ENCODE measurements at places on chromosomes 6 and 20. TPM values are rescaled to one million over a fixed set of nuclear protein-coding genes. Genes with fewer than 3 reads are reported as not detected.

DNA sequence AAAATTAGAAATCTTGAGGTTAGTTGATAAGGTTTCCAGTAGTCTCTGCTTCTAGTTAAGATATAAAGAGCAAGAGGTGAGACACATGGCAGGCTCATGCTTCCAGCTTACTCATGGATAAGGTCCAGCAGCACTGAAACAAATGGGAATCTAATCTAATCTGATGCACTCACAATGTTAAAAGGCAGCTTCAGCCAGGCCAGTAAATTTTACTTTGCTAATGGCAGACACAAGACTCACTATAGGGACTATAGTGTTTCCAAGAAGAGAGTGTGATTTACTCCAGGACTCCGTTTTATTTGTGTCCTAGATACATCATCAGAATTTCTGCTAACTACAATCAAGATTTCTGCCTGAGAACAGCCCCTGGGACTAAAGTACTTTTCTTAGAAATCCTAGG lies 324.8 kb downstream of the SMOC2 start:
- no peak for DNase-seq

- no peak for DNase-seq
Observed at GRCh38 chr6:75657327-75657726, 55.6 kb downstream of the SENP6 start.

- DNase-seq, result no peak
Observed at GRCh38 chr6:57255451-57256169, 33.5 kb upstream of the RAB23 start.

DNA sequence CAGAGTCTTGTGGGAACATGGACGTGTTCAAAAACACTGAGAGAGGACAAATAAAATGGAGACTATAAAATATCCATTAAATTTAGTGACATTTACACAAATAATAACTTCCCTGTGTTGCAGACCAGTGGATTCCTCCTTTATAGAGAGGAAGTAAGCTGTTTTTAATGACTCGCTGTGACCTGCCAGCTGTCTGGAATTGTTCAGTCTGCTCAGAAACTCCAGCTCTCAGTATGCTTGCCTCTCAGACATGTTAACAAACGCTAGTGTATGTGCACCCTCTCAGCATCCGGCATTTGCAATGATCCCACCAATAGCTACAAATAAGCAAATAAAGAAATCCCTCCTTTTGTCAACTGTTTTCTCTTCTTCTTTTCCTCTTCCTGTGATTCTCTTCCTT lies 158.0 kb upstream of the TCF21 start:
- no peak for DNase-seq

DNA sequence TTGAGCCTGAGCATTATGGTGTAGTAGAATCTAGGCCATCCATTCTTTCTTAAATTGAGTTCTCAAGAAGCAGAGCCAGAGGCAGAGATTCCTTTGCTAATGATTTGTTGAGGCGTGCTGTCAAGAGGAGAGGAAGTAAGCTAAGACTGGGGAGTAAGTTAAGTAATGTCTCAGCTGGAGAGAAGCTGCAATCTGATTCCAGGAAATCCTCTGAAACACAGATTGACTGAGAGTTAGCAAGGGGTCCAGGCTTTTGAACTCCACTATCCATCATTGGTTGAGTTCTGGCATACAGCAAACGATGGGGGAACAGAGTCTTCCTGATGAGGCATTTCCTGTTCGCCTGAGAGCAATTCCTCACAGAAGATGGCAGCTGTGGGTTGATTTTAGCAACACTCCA lies 207.4 kb upstream of the RAB32 start:
- no peak for DNase-seq

GRCh38 chr20:50821994-50822393 lies 27.1 kb downstream of the BCAS4 start:
- no peak for DNase-seq

The C6orf141 gene
- total RNA-seq, result 1.3 TPM

Data from hematopoietic multipotent progenitor cell (in vitro differentiated cells).